ENCODE measurements at places on chromosomes 2 and 18. TPM values are rescaled to one million over a fixed set of nuclear protein-coding genes. Genes with fewer than 3 reads are reported as not detected.

REG3G gene
- not detected for total RNA-seq

RBKS gene
- 0.90 TPM for total RNA-seq

CPO gene
- 0.13 TPM for total RNA-seq

TRIB2 gene
- 6.5 TPM for total RNA-seq
